ENCODE measurements at places on chromosomes 2 and 18.

DNA sequence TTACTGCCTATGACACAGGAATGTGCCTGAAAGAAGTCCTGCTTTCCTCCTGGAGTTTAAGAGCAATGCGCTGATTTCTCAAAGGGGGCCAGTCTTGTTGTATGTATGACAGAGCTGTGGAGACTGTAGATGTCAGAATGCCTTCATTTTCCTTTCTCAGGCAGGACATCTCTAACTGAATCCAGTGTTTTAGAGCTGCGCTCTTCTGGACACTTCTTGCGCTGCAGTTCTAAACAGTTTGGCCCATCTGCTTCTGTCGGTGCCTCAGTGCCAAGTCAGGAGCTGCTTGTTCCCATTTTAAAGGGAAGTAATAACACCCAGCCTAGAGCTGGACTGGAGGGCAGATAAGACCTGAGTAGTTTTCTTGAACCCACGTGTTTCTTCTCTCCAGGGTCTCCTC lies 91.4 kb downstream of the ESCO1 start:
- DNase-seq = no peak

DNA sequence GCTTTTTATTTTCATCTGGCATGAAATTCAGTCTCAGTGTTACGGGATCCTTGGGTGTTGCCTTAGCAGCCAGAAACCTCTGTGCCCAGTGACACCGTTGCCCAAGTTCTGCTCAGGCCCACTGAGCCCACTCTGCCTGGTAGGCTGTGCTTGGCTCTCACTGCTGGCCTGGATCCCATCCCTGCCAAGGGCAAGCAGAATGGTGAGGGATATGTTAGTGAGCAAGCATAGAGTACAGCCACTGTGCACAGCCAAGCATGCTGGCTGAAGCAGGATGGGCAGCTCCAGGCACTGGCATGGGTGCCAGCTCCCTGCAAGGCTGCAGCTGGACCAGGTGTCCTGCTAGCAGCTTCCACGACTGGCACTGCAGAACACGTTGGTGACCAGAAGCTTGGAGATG lies 194.7 kb upstream of the TFPI start:
- DNase-seq = no peak

- DNase-seq = no peak
These were observed 110.6 kb downstream of the TMEM182 start for GRCh38 chr2:102872388-102872787.

GRCh38 chr2:11250400-11251196 lies 93.8 kb downstream of the ROCK2 start:
- DNase-seq = no peak

DNA sequence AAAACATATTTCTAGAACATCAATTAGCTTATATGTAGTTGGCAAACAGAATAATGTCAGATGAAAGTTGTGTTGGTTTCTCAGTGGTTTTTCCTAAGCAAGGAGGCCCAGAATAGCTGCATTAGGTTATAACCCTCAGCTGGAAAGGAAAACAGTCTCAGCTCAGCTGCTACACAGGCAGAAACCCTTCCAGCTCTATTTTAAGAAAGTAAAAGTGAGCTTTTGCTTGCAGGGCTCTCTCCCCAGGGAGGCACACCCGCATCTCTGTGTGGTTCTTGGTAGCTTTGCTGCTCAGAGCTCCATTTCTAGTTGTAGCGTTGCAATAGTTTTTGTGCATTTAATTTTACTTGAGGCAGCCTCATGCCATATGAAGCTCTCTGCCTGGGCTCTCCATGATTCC lies 54.6 kb downstream of the PIKFYVE start:
- no peak for DNase-seq

GRCh38 chr2:155665704-155666103 lies 666.8 kb downstream of the NR4A2 start:
- DNase-seq = peak; percentile 45
